T follicular helper cell (primary cell): ENCODE measurements at places on chromosomes 3 and 15.

GRCh38 chr15:31373970-31374369 lies 47.3 kb downstream of the KLF13 start:
- DNase-seq = no peak

GRCh38 chr3:111473550-111473949 lies 68.4 kb upstream of the CD96 start:
- DNase-seq = no peak

DNA sequence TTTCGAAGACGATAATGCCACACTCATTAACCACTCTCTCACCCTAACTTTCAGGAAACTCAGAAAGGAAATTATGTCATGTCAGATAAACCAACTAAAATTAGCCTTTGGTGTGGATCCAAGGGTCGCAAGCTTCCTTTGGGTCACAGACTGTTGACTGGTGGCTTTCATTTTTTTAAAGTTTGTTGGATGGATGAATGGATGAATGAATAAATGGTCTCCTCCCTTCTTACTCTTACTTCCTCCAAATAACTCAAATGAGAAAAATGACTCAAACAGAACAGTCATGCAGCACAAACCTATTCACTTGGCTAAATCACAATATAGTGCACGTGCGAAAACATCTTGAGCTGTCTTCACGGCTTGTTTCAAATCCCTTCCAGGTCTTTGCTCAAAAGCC lies 82.9 kb upstream of the HACD2 start:
- DNase-seq = no peak

- DNase-seq = no peak
Measured at GRCh38 chr3:97863031-97863430, 41.2 kb downstream of the CRYBG3 start.

- DNase-seq = no peak
Measured at GRCh38 chr3:45826321-45826720, 15.6 kb downstream of the LZTFL1 start.

DNA sequence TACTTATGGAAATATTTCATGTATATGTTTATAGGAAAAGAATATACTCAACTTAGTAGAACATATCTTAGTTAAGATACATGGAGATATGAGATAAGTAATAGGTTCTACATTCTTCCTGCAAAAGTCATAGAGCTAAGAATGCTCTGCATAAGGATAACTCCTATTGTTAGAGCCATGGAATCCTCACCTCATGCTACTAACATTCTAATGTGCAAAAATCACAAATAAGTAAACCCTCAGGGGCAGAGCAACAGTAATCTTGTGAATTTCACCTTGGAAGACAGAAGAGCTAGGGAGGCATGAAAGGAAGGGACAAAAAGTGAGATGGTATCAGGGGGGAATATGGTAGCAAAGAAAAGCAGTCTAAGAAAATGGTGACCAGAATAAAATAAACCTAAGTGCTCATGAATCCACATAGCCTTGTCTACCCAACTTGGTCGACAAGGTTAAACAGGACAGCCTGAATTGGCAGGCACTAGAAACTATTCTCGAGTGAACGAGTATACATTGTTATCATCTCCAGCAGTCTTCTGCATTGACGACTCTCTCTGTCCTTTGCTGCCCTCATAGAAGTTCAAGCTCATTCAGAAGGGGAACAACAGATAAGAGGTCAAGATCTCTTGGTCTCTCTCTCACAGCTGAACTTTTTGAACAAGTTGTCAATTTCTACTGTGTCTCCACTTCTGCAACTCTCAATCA lies 52.8 kb downstream of the XRN1 start:
- DNase-seq = no peak

GRCh38 chr3:11438646-11439045 lies 166.4 kb downstream of the ATG7 start:
- DNase-seq = no peak

DNA sequence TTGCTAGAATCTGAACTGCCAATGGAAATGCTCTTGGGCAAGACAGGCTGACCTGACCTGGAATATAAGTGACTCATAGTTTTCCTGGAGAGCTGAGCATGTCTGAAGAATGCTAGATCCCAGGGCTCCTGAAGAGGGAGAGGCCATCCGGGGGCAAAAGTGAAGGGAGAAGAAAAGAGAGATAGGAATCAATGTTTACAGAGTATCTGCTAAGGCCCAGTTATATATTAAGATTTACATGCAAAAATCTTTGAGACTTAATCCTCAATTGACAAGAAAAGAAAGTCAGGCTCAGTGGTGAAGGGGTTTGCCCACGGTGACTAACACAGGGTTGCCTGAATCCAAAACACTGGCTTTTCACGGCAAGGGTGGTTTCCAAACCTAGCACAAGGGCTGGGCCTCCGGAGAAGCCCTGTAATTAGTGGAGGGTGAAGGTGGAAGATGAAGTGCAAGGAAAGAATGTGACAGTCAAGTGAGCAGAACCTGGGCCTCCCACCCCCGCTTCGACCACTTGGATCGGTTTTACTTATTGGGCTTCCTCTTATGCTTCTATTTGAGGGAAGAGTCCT lies 91.7 kb upstream of the FGF12 start:
- no peak for DNase-seq

- DNase-seq = no peak
Measured at GRCh38 chr15:85336880-85337279, 43.5 kb upstream of the AKAP13 start.
